ENCODE measurements at places on chromosomes 4 and X.
A peak's percentile ranks its signal among the peaks of the same experiment; 100 is the strongest.

DNA sequence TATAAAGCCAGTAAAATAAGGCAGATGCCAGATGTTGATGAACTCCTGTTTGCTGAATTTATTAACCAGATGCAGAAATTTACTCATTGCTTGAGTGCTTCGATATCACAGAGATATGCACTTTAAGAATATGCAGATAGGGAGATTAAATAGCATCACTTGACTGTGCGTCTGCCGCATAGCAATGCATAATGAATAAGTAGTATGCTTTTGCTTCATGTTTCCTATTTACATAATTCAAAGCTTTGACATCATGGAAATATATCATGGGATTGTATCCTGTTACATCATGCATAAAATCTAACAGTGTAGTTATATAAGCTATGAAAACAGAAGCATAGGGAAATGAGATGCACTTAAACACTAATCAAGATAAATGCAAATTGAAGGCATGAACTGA lies 45.9 kb downstream of the VEGFC start:
- DNase-seq = no peak

DNA sequence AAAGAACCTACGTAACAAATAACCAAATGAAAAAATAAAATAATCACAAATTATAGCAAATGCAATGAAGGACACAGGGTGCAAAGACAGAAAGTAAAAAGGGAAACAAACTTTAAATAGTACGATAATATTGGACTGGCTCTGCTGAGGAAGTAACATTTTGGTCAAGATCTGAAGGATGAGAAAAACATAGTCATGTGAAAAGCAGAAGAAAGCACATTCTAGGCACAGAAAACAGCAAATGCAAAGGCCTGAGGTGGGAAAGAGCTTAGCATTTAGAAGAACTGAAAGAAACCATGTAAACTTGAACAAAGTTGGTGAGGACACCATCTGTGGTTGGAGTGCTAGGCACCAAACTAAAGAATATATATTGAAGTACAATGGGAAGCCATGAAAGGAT lies 111.2 kb downstream of the PPP3CA start:
- no peak for DNase-seq

GRCh38 chrX:39613997-39614679 lies 483.6 kb downstream of the BCOR start:
- no peak for DNase-seq

DNA sequence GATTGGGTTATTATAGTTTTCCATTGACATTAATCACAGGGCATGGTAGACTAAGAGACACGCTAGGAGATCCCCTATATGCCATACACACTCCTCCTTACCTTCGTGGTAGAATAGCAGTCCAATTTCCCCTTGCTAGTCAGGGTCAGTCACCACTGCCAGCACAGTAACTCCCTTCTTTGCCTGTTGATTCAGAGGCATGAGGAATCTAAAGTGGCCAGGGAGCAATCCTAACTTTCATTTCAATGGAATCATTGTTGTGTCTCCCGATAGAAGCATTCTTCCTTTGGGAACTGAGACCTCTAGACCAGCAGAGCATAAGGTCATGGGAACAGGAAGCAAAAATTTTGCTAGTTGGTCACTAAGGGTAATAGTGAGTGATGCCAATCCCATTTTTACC lies 51.1 kb downstream of the COL25A1 start:
- DNase-seq = no peak

GRCh38 chr4:125522992-125523391 lies 208.2 kb downstream of the FAT4 start:
- no peak for DNase-seq

- no peak for DNase-seq
Observed at GRCh38 chrX:2466876-2467656, 33.7 kb downstream of the DHRSX start.

DNA sequence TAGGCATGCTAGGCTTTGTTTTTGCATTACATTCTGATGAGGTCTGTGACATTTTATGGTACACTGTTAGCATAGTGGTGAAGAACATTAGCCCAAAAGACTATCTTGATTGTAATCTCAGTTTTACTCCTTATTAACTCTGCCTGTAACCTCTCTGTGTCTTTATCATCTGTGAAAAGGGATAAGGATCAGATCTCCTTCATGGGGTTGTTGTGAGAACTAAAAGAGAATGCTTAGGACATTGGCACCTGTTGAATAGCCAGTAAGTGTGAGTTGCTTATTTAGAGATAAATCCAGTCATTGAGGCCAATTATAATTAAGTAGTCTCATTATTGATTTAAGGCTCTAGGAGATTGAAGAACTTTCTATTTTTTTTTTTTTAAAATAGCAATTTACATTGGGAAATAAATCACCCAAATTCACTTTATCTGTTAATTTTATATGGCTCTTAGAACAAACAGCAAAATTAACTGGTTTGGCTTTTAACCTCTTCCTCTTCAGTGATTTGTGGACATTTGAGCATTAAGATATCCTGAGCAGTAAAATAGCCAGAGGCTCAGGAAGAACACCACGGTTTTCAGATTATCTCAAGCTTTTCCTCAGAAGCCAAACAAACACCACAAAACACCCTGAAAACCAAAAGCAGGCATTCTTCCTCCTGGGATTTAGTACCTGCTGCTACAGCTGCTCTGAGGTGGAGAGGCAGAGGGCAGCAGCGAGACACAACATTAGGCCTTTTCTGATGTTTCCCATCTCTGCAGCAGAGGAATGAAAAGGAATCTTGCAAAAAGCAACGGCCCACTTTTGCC lies 192.9 kb downstream of the ARHGAP10 start:
- DNase-seq = peak; percentile 31

DNA sequence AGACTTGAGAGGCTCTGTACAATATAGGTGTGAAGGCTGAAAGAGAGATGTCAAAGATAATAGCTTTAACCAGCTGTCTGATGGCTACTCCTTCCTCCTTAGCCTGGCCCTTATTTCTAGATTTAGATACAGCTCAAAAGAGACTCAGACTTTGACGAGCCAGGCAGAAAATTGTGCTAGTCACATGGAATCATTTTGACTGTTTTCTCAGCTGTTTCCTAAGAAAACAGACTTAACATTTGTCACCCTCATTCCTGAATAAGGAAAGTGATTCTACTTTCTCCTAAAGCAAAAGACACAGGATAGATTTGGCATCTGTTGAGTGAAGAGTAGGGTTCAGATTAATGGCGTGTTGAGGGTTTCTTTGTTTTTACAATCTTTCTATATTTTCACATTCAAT lies 340.7 kb downstream of the DHX15 start:
- DNase-seq = no peak

DNA sequence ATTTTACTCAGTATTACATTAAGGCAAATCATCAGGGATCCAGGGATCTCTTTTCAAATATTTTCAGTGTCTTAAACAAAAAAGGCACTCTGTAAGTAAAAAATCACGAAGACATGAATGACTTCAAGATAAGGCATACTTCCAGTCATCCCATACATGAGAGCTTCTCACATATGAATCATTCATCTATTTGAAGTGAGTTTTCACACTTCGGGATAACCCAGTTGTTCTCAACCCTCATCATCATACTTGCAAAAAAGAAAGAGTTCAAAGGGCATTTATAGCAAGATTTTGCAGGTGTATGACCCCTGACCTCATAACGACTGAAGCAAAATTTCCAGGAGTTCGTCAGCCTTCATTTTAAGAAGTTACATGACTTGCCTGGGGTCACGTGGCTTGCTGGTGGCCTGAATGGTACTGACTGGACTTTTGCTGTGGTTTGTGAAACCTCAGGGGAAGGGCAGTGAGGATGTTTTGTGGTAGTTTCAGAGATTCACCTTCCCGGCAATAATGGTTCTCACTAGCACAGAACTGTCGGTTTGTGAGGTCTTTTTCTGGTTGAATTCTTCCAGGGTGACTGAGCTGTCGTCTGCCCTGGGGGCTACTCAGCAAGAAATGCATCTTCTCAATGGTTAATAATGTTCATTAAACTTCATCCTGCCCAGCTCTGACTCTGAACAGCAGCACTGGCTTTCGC lies 115.8 kb upstream of the SHISA3 start:
- no peak for DNase-seq

DNA sequence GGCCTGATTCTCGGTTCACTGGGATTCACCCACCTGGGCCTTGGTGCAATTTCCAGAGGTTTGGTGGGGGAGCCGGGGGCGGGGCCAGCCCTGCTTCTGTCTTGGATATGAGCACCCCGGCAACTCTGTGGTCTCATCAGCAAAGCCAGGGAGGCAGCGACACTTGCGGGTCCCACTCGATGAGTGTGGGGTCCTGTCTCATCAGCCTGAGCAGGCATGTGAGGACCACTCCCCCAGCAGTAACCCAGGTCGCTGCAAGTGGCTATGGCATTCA lies 19.0 kb downstream of the ADRA2C start:
- DNase-seq = no peak
